ENCODE measurements at places on chromosomes 2 and 18. TPM values are rescaled to one million over a fixed set of nuclear protein-coding genes. Genes with fewer than 3 reads are reported as not detected.

GRCh38 chr2:74553892-74554819 lies at the start of the genes DOK1 and LOXL3:
Gene DOK1 (plus strand): TSS chr2:74554720. CDS start chr2:74554755, 35 bp downstream.
Gene LOXL3 (minus strand): TSS chr2:74553942. CDS start chr2:74552634, 1,308 bp downstream.
- H3K4me1 ChIP-seq: peaks cover 24% of the 10 kb centered on the region
- H3K36me3 ChIP-seq: no peaks in the 10 kb centered on the region
- no peaks in the 10 kb centered on the region for H3K27me3 ChIP-seq
- peak within 1 kb of the TSS; percentile 79 for H3K4me3 ChIP-seq

DNA sequence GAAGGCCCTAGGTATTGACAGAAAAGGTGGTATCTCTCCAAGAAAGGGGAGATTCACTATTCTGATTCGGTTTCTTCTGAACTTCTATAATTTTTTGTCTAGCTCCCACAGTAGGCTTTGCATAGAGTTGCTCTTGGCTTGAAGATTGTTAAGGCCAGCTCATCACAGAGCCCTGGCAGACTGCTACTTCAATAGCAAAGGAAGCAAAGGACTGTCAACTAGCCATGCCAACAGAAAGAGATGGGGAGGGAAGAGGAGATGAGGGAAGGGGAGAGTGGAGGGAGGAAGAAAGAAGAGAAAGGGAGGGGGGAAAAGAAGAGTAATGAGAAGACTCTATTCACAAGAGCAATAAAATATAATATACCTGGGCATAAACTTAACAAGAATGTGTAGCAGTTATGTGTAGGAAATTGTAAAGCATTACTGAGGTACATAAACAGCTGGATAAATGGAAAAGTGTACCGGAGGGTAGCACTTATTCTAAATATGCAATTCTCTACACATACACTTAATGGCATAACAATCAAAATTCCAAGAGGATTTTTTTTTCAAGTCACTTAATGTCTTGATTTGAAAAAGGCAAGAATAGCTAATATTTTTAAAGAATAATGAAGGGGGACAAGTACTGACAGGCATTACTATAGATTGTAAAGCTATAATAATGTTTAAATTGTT lies 102.5 kb downstream of the LOXHD1 start:
- no peaks in the 10 kb centered on the region for H3K36me3 ChIP-seq
- no peak overlapping the region for H3K27ac ChIP-seq
- DNase-seq: no peak
- H3K4me3 ChIP-seq: no peak overlapping the region
- no peaks in the 10 kb centered on the region for H3K4me1 ChIP-seq

DNA sequence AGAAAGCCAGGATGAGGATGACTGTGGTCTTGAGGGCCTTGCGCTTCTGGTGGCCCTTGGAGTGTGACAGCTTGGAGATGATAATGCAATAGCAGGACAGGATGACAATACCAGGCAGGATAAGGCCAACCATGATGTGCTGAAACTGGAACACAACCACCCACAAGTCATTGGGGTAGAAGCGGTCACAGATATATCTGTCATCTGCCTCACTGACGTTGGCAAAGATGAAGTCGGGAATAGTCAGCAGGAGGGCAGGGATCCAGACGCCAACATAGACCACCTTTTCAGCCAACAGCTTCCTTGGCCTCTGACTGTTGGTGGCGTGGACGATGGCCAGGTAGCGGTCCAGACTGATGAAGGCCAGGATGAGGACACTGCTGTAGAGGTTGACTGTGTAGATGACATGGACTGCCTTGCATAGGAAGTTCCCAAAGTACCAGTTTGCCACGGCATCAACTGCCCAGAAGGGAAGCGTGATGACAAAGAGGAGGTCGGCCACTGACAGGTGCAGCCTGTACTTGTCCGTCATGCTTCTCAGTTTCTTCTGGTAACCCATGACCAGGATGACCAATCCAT lies 2.7 kb downstream of the CXCR4 start:
- peaks cover 19% of the 10 kb centered on the region for H3K27me3 ChIP-seq
- no peak overlapping the region for H3K27ac ChIP-seq
- H3K4me1 ChIP-seq: peaks cover 36% of the 10 kb centered on the region
- DNase-seq: no peak
- no peaks in the 10 kb centered on the region for H3K36me3 ChIP-seq

- DNase-seq: no peak
- no peaks in the 10 kb centered on the region for H3K4me1 ChIP-seq
- no peaks in the 10 kb centered on the region for H3K36me3 ChIP-seq
- H3K27me3 ChIP-seq: no peaks in the 10 kb centered on the region
- no peak overlapping the region for H3K27ac ChIP-seq
- no peak overlapping the region for H3K4me3 ChIP-seq
Observed at GRCh38 chr2:230347659-230348305, 20.8 kb downstream of the SP140L start.

- H3K27ac ChIP-seq: no peak overlapping the region
- H3K4me3 ChIP-seq: no peak overlapping the region
- no peaks in the 10 kb centered on the region for H3K36me3 ChIP-seq
- no peak for DNase-seq
Observed at GRCh38 chr2:70718241-70718640, 49.8 kb downstream of the ADD2 start.

DNA sequence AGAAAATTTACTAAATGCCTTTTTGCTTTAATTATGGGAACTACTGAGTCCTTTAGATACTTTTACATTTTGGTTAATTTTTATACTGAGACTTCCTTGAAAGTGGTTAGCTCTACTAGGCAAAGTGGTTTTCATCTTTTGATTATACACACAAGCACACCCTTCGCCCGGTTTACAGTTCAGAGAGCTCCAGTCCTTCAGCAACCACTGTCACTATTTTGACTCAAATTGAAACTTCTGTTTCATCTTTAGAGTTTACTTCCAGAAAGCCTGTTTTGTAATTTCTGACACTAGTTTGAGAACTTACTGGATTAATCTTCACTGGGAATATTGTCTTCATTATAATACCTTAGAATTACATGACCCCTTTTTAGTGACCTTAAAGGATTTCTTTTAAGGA lies 140.3 kb upstream of the FOSL2 start:
- no peak overlapping the region for H3K27ac ChIP-seq
- DNase-seq: no peak
- H3K4me1 ChIP-seq: no peaks in the 10 kb centered on the region
- H3K27me3 ChIP-seq: no peaks in the 10 kb centered on the region
- no peak overlapping the region for H3K4me3 ChIP-seq

DNA sequence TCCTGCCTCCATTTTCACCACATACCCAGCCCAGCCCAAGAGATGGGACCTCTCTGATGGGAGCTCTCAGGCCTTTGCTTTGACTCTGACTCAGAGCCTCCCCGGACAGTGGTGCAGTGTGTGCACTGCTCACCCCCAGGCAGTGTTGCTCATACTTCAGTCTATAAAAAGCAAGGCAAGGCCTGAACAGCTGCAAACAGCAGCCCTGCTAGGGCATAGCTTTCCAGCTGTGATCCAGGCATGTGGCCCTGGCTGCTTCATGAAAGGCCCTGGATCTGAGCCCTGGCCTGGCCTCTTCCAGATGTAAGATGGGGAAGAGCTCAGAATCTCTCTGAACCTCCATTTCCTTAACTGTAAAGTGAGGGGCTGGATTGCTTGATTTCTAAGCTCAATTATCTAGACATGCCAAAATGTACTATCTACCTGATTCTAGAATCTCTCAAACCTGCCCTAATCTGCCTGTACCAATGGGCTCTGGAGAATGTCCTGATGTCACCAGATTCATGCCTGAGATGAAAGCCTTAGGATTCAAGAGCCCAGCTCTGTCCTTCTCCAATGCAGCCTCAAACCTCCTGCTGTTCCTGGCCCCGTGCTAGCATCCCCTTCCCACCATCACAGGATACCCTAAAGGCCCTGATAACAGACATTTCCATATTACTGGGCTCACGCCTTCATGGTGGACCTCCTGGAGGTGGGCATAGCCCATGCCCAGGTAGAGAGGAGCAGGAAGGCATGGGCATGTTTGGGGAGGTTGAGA lies 206.9 kb downstream of the ARL4C start:
- H3K27ac ChIP-seq: no peak overlapping the region
- DNase-seq: no peak
- no peaks in the 10 kb centered on the region for H3K36me3 ChIP-seq

DNA sequence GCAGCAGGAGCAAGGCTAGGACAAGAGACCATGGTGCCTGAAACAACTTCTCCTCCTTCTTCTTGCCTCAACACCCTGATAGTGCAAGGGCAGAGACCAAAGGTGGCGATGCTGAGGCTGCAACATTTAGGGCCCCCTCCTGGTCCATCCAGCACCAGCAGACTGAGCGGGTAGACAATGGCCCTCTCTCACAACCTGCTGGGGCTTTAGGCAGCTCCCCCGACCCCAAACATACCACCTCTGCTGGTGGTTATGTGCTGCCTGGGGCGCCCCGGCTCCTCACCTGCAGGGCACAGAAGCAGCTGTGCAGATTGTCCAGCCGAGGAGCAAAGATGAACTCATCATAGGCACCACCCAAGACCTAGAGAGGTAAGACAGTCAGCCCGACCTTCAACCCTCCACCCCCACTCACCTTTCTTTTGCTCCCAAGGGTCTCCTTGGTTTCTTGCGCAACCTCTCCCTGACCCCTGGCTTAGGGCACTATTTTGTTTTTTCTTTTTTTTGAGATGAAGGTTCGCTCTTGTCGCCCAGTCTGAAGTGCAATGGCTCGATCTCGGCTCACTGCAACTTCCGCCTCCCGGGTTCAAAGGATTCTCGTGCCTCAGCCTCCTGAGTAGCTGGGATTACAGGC lies 3.5 kb downstream of the DNPEP start:
- H3K4me1 ChIP-seq: peaks cover 25% of the 10 kb centered on the region
- H3K4me3 ChIP-seq: no peak overlapping the region
- no peak overlapping the region for H3K27ac ChIP-seq
- no peak for DNase-seq
- peaks cover 52% of the 10 kb centered on the region for H3K36me3 ChIP-seq

GRCh38 chr2:171811245-171811628 lies 82.8 kb downstream of the SLC25A12 start:
- peaks cover 7% of the 10 kb centered on the region for H3K4me1 ChIP-seq
- no peak overlapping the region for H3K4me3 ChIP-seq
- H3K36me3 ChIP-seq: no peaks in the 10 kb centered on the region

DNA sequence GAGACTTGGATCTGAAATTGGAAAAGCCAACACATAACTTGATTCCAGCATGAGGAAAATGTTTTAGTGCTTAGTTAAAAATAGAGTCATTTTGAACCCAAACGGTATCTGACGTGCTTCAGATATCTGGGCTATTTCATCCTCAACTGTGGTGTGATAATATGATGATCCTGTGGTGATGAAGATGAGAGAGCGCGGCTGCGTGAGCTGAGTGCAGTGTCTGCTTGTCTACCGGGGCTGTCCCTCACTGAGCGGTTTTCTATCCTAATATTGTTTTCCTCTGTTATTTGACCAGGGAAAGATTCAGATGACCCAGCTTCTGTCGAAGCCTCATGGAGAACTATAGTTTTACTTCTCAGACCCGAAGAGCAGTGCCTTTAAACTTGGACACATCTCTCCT lies 5.8 kb downstream of the TWIST2 start:
- peak; percentile 55 for DNase-seq
- H3K36me3 ChIP-seq: no peaks in the 10 kb centered on the region
- peak overlapping the region; percentile 26 for H3K4me3 ChIP-seq
- no peaks in the 10 kb centered on the region for H3K27me3 ChIP-seq
- peaks cover 59% of the 10 kb centered on the region for H3K4me1 ChIP-seq

Gene POTEI
- not detected for polyA plus RNA-seq

Gene KCNK3
- 0.23 TPM for polyA plus RNA-seq
